ENCODE measurements at places on chromosomes 5 and 9.

- DNase-seq: no peak
Observed at GRCh38 chr5:9057406-9058000, 488.4 kb downstream of the SEMA5A start.

DNA sequence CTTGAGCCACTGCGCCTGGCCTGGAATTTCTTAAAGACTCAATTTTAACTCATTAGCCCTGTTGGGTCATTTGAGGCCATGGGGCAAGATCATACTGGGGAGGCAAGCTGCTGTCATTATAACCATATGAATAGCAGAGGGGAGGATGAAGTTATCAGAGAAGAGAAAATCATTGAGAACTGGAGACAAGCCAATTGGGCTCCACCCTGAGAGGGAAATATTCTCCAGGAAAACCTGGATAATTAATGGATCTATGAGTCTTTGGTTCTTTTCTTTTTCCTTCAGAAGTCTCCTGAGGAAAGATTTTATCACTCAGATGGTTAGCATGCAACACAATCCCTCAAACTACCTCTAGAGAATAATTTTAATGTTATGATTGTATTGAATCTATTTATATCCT is 569.6 kb upstream of the TUSC1 start:
- DNase-seq: no peak

DNA sequence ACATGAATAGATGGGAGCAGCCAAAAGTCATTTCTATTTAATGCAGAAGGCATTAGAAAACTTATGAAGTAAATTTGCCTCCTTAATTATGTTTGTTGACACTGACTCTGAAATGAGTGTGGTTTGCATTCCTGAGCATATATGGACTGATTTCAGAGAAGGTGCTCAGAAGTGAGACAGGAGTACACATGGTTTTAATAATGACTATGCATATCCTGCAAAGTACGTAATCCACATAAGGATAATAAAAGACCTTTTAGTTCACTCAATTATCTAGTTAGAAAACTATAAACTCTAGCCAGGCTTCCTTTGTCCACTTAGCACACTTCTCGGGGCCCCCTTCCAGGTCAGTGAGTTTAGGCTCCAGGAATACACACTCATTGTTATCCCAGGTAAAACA is 75.7 kb upstream of the SNX2 start:
- no peak for DNase-seq

- no peak for DNase-seq
Observed at GRCh38 chr5:161274951-161275350, 271.6 kb downstream of the GABRB2 start.

- DNase-seq: no peak
Observed at GRCh38 chr9:112072721-112073638, 102.1 kb downstream of the SUSD1 start.

DNA sequence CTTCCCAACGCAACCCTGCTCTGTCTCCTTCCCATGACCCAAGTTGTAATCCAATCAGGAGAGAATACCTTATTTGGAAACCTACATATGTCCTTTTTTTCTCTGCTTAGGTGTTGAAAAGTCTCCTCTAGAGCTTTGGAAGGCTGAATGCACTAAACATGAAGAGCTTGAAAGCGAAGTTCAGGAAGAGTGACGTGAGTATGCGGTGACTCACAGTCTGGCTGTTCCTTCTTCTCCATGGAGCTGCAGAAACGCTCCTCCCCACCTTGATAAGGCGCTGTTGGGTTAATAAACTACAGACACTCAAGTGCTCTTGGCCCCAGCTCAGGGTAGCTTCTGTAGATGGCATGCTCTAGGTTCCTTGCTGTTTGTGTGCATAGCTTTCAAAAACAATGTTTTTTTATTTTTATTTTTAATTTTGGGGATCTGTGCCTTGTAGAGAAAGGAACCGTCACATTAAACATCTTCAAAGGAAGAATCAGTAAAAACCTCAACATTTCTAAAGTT is 30.7 kb downstream of the RAI14 start:
- DNase-seq: no peak

- no peak for DNase-seq
Observed at GRCh38 chr5:75985077-75985476, 98.1 kb upstream of the SV2C start.

- DNase-seq: no peak
Observed at GRCh38 chr9:120310035-120310434, 269.9 kb downstream of the CDK5RAP2 start.

GRCh38 chr5:134577022-134577795 is 51.7 kb downstream of the JADE2 start:
- no peak for DNase-seq

- no peak for DNase-seq
Observed at GRCh38 chr5:50995285-50995942, 329.0 kb downstream of the PARP8 start.

- DNase-seq: no peak
Observed at GRCh38 chr9:92770360-92770995, 5.8 kb upstream of the BICD2 start.

GRCh38 chr9:115015018-115015635 is 84.7 kb upstream of the TNFSF8 start:
- no peak for DNase-seq

- DNase-seq: no peak
Observed at GRCh38 chr5:31153521-31153920, 40.0 kb upstream of the CDH6 start.

GRCh38 chr5:175092691-175093090 is 351.3 kb downstream of the DRD1 start:
- DNase-seq: no peak

- no peak for DNase-seq
Observed at GRCh38 chr5:42689391-42689790, 67.2 kb upstream of the CCDC152 start.

DNA sequence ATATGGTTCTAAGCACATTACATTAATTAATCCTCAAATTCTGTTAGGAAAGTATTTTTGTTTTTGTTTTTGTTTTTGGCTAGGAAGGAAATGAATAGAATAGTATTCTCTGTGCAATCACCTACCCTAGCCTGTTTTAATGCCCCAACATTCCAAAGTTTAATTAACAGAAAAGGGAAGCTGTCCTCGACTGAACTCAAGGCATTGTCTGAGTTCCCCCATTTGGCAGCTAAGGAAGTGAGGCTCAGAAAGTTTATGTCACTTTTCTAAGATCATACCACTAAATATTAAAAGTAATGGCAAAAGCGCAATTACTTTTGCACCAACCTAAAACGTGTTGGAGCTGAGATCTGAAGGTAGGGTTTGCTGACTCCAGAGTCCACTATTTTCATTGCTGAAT is 59.8 kb downstream of the FGF1 start:
- no peak for DNase-seq

DNA sequence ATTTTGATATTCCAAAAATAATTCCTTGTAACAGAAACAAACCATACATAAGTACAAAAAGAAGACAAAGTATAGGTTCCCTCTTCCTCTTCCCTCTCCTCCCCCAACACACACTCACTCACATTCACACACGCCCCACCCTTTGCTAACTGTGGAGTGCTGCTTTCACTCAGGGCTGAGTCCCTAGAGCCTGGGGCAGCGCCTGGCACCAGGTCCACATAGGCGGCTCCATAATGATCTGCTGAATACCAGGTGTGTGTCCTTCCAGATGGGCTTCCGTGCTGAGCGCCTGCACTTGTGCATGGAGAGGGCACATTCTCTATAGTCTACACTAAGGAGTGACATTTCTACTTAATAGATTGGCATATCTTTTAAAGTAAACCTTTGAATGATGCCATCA is 3.7 kb downstream of the SEMA4D start:
- DNase-seq: no peak

DNA sequence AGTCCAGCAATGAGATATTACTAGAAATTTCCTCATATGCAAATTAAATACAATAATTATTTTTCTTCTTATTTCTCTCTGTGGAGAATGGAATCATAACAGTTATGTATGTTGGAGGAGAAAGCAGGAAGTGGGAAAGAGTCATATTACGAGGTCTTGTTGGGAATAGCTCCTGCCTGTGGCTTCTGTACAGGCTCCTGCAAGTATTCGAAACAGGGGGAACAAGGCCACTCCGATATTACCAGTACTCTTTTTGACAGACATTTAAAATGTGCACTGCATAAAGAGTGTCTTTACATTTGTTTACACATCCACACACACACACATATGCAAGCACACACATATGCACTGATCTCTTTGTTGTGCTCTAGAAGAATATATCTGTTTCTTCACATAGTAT is 812.0 kb upstream of the ZNF608 start:
- no peak for DNase-seq

- no peak for DNase-seq
Observed at GRCh38 chr9:98121058-98121457, 2.0 kb upstream of the TRIM14 start.

DNA sequence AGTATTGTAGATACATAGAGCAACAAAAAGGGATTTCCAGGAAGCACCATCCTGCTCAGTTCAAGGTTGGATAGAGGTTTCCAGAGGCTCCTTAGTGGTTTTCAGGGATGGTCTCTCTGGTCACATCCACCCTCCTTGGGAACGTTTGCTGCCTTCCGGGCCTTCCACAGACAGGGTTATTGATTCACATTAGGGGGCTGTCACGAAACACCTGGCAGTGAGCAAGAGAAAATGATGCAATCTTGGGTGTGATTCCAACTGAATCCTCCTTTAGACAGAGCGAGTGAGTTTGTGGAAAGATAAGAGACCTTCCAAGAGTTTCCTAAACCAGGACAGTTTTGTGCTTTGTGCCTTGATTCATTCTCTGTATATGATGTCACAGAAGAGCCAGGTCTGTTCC is 43.8 kb upstream of the CTSL start:
- DNase-seq: no peak

Data from C1 segment of cervical spinal cord (tissue), 14 donors.